ENCODE measurements at places on chromosomes 7 and 10.

DNA sequence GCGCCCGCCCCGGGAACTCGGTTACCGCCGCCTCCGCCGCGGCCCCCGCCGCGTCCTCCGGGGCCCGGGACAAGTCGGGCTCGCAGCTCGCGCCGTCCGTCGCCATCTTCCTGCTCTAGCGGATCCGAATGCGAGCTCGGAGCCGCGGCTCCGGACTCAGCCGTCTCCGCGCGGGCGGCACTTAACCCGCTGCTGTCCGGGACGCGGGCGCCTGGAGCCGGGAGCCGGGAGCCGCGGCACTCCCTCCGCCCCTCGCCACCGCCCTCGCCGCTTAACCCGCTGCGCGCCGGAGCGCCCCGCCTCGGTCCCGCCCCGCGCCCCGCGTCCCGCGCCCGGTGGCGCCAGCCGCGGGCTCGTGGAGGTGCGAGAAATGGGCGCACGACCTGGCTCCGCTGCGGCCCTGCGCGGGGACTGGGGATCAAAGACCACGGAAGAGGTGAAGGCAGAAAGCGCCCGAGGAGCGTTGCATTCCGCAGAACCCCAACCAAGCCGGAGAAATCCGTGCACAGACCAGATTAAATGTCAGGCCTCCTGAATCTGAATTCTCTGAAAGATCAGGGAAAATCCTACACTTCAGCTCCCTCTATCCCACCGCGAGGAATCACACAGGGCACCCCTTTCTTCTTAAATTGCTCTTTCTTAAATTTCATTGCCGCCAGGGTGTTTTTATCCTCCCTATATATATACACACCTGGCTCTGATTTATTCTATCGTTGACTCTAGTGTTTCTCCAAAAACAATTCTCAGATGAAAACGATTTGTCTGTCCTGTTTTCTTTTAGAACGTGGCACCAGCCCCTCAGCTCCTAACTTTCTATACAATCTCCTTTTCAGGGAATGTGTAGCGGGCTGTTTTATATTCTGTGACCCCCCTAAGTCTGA is at the start of gene CTTNBP2:
Gene CTTNBP2 (minus strand): TSS at position 132 of the 881 bp plus-strand sequence. CDS start 26 bp downstream, at position 106.
- no peak for DNase-seq

DNA sequence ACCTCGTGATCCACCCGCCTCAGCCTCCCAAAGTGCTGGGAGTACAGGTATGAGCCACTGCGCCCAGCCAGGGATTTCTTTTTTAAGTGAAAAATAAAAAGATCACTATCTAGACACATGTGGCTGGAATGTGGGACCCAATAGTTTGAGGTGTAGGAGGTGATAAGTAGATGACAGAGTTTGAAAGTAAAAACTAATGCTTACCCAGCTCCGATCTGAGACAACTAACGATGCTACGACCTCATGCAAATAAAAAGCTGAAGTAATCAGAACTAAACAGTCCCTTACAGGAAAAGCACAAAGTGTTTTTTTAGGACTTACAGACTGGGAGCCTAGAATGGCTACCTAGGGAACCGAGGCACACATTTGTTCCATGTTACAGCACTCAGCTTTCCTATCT is 23.0 kb downstream of the PCGF6 start:
- no peak for DNase-seq

- DNase-seq: peak; percentile 54
Observed at GRCh38 chr7:2510909-2511768, 8.4 kb upstream of the LFNG start.

DNA sequence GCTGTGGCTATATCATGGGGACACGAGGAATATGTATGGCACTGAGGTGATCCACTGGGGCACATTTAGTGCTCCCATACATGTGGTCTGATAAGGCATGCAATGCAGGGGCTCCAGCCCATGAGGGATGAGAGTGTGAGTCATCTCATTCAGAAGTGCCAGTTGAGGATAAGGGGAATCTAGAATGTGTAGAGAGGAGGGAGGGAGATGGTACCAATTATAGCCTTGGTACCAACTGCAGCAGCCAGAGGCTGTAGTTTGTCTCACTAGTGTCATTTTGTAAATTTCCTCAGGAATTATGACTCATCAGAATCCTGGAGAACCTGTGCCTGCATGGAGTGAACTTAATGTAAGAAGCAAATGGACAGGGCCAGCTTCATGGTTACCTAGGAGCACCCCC is 46.2 kb downstream of the LAMB4 start:
- DNase-seq: no peak

DNA sequence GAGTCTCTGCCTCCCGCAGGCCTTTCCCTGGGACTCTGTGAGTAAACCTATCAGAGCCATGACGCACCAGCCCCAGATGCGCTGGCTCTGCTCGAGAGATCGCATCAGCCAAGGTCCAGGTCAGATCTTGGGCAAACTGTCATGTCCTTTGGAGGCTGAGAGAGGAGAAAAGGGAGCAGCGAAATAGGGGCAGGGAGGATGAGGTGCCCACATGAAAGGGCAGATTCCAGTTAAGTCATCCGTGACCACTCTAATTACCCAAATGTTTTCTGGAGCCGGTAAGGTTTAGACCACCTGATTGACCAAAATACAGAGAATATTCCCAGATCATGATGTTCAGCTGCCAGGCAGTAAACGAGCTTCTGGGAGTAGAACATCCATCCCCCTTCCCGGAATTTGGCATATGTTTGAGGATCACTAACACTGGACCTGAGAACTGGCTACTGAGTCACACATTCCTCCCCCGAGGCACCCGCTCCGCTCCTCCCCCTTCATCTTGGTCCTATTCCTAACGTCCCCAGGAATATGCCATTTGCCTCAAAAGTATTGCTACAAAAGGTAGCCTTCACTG is 88.0 kb downstream of the FGFR2 start:
- no peak for DNase-seq

GRCh38 chr10:79932307-79932706 is 16.6 kb downstream of the SFTPD start:
- no peak for DNase-seq

GRCh38 chr10:99579971-99580370 is 40.3 kb downstream of the SLC25A28 start:
- DNase-seq: no peak

Data from CD4-positive, alpha-beta T cell treated with Interleukin-15 for 4 hours (primary cell).